ENCODE measurements at places on chromosomes 4 and X.

DNA sequence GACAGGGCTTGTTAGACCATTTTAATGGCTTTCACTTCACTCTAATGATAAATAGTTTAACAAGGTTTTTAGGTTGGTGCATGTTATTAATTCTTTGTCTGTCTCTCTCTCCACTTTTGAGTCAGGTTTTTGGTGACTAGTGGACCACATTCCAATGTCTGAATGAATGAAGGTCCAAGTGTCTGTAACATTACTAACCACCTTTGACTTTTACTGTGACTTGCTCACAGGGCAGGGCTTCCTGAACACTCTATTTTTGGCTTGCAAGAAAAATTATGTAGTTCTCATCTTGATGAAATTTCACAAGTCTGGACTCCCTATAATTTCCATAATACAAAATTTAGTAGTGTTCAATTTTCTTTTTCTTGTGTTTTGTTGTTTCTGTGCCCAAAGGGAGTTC lies 78.9 kb upstream of the BMPR1B start:
- DNase-seq: no peak

- no peak for DNase-seq
These were observed 540.6 kb upstream of the MAGEB18 start for GRCh38 chrX:25597551-25597950.

DNA sequence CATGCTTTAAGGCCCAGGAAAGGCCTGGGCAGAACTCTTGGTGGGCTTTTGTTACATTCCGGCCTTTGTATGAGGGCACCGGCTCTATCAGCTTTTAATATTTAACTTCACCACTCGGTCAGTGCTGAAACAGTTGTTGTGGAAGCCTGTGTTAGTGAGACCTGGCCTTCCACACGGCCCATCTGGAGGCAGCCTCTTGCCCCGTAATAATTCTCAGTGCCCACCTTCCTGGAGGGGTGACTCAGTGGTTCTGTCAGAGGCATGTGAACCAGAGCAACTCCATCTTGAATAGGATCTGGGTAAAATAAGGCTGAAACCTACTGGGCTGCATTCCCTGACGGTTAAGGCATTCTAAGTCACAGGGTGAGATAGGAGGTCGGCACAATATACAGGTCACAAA lies 162.0 kb upstream of the STS start:
- DNase-seq: no peak

- DNase-seq: peak; percentile 3
These were observed 8.6 kb downstream of the SLC9B2 start for GRCh38 chr4:103067841-103068547.

GRCh38 chr4:67091673-67092072 lies 453.6 kb downstream of the CENPC start:
- no peak for DNase-seq

DNA sequence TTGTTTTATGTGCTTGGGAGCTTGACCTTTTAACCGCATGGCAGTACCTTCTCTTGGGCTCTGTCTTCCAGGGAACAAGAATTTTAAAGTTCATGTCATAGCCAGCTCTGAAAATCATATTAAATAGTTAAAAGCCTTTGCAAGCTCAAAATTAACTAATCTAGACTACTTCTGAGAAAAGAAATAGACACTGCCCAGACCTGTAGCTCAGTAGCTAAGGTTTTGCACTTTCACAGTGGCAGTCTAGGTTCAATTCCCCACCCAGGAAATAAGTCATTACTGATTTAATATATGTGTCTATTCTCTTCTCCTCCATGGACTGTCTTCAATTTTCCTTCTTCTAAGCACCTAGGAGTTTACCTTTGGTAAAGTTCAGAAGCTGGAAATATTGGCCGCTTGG lies 27.4 kb downstream of the HSD17B11 start:
- DNase-seq: no peak
